ENCODE measurements at places on chromosomes 4 and X. TPM values are rescaled to one million over a fixed set of nuclear protein-coding genes. Genes with fewer than 3 reads are reported as not detected.

DNA sequence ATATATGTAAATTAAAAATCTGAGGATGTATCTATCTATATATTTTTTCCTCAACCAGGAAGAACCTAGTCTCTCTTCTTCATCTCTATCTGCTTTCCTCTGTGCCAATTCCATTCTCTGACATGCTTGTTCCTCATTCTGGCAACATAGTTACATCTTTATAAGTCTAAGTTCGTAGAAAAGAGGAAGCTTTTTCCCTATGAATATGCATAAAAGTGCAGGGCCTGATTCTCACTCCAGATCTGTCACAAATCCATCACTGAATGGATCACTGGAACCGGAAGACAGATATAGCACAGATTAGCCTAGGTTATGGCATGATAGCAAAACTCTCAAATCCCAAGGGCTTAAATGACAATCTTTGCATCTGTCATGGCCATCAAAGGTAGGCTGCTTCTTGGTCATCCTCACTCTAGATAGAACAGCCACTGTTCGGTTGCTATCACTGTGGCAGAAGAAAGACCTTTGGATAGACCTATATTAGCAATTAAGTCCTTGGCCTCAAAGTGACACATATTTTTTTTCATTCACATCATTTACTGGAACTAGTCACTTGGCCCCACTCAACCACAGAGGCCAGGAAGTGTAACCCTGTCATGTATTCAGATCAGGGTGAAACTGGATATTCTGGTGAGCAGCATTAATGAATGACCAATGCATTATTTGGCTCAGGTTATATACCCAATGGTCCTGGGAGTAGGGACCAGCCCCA, 22.2 kb downstream of the DTHD1 start:
- DNase-seq = no peak

GRCh38 chrX:154531626-154532025, 15.0 kb downstream of the G6PD start:
- DNase-seq = no peak

DNA sequence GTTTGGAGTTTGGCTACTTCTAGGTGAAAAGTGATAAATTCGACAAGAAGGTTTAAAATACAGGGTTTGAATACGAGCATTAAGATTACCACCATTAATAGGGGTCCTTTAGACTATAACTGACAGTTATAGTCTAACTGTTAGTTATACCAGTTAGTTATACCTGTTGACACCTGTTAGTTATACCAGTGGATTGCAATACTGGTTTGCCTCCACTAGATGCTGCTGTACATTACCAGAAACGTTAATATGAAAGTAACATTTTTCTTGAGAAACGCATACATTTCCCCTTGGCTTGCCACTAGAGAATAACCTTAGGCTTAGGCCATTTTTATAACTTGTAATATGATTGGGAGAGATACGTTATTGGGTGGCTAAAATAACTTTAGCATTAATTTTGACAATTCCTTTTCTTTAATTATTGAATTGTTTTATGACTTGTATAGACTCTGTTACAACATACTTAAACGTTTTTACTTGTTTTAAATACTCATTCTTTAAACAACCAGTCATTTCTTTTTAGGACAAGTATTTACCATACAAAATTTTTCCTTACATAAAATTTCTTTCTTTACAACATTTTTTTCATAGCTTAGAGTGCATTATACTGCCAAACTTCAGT, 911.2 kb downstream of the FSTL5 start:
- DNase-seq = no peak

BMPR1B gene
- 1.8 TPM for polyA plus RNA-seq

GRCh38 chrX:54639018-54639345, 109.0 kb downstream of the GNL3L start:
- DNase-seq = no peak

DNA sequence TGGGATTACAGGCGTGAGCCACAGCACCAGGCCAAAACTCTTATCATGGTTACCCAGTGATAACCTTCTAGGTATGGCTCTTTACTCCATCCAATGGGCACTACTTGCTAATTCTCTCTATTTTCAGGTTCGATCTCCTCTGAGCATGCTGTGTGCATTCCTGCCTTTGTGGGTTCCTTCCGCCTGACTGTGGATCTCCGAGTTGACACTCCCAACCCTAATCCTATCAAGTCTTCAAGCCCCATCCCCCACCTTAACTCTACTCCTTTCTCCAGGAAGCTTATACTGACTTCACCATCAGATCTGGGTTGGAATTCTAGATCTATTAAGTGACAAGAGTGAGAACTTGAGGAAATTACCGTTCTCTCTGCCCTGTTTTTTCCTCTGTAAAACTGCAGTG, 64.6 kb downstream of the ZAR1 start:
- no peak for DNase-seq

DNA sequence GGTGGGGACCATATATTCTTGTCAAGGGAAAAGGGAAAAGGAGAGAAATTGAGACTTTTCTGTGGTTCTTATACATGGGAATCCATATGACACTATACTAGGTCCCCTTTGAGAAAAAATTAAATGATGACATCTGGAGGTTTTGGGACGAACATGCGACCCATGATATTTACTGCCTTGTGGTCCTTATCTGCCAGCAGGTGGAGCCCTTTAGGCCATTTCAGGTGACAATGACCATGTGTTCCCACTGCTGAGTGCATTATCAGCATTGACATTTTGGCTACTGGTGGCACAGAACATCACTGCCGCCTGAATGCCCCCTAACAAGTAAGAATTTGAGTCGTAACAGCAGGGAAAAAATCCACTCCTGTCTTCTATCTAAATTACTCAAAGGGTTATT, 843.4 kb downstream of the FSTL5 start:
- DNase-seq = no peak

CNGA1 gene
- polyA plus RNA-seq = 1.4 TPM

PCDH7 gene
- polyA plus RNA-seq = 39.2 TPM

DNA sequence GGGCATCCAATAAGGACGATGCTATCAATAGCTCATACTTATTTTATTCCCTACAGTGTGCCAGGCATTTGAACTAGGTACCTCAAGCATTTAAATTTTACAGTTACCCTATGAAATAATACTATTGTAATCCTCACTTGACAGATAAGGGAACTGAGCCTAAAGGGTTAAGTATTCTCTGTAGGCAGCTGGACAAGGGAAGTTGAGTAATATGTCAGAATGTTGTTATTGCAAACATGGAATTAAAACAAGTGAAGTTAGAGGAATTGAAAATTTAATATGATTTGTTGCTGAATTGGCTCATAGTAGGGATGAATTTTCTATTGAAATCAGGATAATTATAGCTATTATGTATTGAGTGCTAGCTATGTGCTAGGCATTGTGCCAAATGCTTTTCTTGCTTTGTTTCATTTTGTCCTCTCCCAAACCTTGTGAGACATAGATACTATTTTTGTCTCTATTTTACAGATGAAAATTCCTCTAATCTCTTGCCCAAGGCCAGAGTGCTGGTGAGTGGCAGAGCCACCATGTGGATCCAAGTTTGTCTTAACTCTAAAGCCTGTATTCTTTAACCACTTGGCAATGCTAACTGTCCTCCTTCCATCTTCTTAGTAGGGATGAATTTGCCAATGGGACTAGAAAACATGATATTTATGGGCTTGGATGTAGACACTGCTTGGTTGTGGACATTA, 58.1 kb downstream of the TMEM164 start:
- DNase-seq = no peak

DNA sequence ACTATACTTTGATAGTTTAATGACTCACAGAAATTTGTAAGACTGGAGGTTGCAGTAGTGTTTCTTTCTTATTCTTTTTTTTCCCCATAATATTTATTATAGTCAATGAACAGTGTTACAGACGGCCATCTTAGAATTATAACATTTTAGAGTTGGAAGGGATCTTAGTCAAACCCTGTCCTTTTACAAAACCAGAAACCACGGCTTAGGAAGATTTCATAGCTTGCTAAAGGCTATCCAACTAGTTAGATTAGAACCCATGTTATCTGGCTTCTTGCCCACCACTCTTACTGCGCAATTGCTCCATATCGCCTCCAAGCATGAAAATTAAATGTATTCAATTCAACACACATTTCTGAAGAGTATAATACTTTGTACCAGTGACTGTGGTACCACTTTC, 1.1 kb downstream of the XIAP start:
- peak; percentile 40 for DNase-seq

DNA sequence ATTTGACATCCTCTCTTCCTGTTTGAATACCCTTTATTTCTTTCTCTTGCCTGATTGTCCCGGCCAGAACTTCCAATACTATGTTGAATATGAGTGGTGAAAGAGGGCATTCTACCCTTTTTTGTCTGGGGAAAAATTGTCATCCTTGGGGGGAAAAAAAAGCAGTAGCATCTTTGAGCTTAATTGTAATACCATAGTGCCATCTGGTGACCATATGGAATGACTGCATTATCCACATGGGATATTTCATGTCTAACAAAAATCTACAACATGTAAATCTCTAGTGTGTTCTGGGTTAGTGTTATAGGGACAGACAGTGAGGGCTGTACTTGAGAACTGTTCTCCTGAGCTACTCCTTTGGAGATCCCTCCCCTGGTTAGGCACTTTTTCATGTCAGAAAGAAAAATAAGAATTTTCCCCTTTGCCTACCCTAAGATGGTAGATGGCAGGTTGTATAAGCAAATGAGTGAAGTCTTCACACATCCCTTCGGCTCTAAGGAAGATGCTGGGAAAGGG, 26.0 kb downstream of the CAPN6 start:
- DNase-seq = no peak

DNA sequence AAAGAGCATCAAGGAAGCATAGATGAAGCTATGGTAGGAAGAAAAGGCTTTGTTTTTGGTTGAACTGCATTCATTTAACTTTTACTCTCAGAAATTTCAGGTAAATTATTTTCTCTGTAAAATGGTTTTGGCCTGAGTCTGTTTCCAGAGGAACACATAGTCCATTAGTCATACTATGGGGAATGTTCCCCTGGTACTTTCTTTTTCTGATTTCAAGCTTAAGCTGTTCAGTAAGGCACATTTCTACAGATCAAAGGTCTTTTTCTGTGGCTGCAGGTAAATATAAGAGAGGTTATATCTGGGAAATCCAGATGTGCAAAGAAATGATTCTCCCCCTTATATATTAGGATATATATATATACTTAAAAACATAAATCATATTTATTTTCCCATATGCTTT, 1744.4 kb upstream of the ADGRL3 start:
- no peak for DNase-seq

GRCh38 chr4:148434075-148434773, 8.0 kb downstream of the NR3C2 start:
- no peak for DNase-seq

DNA sequence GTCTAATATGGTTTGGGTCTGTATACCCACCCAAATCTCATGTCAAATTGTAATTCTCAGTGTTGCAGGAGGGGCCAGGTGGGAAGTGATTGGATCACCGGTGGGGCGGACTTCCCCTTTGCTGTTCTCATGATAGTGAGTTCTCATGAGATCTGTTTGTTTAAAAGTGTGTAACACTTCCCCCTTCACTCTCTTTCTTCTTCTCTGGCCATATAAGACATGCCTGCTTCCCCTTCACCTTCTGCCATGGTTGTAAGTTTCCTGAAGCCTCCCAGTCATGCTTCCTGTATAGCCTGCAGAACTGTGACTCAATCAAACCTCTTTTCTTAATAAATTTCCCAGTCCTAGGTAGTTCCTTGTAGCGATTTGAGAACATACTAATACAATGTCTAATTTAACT, 19.7 kb upstream of the SCRG1 start:
- no peak for DNase-seq

DNA sequence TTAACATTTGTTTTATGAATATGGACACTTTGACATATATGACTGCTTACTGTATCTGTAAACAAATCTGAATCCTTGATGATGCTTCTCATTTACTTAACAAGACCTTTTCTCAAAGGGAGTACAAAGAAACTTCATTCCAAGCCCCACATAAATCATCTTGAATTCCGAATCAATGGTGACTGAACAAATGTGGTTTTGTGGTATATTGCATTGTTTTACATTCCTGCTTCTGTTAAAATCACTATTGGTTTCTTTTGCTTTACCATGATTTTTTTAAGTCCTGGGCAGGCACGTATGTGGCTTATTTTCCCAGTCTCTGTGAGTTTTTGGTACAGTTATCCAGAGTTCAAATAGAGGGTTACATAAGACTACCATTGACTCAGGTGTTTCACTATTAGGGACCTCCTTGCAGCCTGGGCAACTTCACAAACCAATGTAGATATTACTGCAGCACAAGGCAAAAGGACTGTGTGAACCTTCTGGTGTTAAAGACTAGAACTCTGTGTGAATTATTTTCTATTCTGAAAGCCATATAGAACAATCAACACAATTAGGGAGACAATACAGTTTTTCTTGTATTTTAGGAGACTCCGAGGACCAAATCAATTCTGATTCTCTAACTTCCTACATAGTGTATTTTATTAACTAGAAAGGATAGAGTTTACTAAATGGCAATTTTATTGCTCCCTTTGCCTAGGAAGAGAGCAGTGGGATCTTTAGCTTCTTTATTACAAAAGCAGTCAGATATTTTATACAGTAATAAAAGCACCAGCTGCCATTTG, 196.4 kb downstream of the GALNTL6 start:
- DNase-seq = no peak

- no peak for DNase-seq
Observed at GRCh38 chr4:99404595-99405287, 30.4 kb downstream of the ADH7 start.

DNA sequence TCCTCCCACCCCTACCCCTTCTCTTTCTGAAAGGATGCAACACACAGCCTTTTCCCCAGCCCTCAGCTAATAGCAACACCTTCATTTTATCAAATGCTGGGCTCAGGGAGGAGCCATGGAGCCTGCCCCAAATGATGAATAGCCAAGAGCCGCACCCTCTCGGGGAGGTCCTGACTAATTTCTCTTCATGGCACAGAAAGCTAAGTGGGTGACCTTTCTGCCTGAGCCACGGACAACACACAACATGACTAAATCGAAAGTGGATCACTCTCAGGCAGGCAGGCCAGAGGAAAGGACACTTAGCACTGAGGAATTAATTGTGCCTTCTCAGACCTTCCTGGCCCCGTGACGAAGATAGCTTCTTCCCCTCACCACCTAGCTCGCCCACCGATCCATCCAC, 165.1 kb upstream of the RAI2 start:
- no peak for DNase-seq

- no peak for DNase-seq
Observed at GRCh38 chr4:184322328-184323025, 104.8 kb upstream of the ENPP6 start.

SMIM14 gene
- 62.5 TPM for polyA plus RNA-seq

GRCh38 chr4:31947101-31947500, 1226.9 kb downstream of the PCDH7 start:
- DNase-seq = no peak

GRCh38 chr4:132498215-132498614, 650.9 kb upstream of the PCDH10 start:
- no peak for DNase-seq

GRCh38 chr4:40201898-40202297, 5.1 kb downstream of the RHOH start:
- DNase-seq = no peak

GRCh38 chrX:12895866-12896265, 10.6 kb upstream of the TLR8 start:
- no peak for DNase-seq

DNA sequence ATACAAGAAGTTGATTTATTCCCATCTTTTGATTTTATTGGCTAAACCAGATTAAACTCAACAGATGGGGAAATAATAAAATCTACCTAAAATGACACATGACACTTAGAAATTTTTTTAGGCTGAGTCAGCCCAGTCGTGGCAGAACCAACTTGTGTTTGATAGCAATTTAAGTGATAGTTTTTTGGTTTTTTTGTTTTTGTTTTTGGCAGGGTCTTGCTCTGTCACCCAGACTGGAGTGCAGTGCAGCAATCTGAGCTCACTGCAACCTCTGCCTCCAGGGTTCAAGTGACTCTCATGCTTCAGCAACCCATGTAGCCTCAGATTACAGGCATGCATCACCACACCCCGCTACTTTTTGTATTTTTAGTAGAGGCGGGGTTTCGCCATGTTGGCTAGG, 370.3 kb upstream of the NOCT start:
- no peak for DNase-seq

All from right lung (tissue), 10 donors.